ENCODE measurements at places on chromosomes 5 and 9.

DNA sequence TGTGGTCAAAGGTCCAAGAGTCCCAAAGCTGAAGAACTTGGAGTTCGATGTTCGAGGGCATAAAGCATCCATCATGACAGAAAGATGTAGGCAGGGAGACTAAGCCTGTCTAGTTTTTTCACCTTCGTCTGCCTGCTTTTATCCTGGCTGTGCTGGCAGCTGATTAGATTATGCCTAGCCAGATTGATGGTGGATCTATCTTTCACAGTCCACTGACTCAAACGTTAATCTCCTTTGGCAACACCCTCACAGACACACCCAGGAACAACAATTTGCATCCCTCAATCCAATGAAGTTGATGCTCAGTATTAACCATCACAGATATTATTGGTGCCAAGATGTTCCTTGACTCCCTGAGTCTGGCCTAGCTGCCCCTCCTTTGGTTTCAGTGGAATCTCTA lies 530.8 kb upstream of the CLINT1 start:
- no peak for DNase-seq

- DNase-seq: no peak
These were observed 180.5 kb upstream of the RIOK2 start for GRCh38 chr5:97363577-97363976.

GRCh38 chr5:95857185-95857945 lies 34.8 kb upstream of the GLRX start:
- no peak for DNase-seq

DNA sequence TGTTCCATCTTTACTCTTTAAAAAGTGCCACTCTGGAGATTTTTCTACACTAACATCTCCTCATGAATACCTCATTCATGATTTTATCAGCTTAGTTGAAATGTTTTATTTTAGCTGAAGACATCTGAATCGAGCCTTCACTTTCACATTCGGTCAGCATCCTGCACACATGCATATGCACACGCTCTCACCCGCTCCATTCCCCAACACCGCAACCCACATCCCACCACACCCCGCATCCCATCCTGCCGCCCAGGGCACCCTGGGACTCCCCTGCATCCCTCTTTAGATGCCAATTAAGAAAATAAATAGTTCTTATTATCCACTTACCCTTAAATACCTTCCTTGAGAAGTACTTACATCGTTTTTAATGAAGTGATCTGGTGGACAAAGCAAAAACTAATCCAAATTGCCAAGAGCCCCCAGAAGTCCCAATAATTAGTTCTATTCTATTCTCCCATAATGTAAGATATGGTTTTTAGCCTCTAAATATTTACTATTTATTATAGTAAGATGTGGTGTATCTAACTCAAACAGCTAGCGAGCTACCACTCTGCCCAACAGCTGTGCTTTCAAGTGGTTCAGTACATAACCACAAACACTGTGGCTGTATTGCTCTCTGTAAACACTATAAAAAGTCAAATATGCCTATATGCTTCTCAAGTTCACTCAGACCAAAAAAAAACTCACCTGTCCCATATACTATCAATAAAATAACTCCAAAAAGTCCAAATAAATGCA lies 38.2 kb downstream of the GZMK start:
- DNase-seq: peak; percentile 67

DNA sequence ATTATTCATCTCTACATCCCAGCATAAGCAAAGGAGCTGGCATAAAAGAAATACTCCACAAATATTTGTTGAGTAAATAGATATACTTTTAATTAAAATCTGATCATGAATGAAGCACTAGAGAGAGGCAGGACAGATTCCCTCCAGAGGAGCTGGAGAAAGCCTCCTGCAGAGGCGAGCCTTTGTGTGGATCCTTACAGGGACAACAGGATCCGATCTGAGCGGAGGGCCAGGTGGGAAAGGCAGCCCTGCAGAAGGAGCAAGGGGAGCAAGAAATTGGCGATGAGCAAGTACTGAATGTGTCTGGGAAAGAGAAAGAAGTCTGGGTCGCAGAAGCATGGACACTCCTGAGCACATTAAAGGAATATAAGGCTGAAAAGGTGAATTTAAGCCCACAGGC lies 69.4 kb downstream of the EBF1 start:
- no peak for DNase-seq

- DNase-seq: peak; percentile 53
These were observed 31.2 kb downstream of the FGF18 start for GRCh38 chr5:171450423-171451331.

DNA sequence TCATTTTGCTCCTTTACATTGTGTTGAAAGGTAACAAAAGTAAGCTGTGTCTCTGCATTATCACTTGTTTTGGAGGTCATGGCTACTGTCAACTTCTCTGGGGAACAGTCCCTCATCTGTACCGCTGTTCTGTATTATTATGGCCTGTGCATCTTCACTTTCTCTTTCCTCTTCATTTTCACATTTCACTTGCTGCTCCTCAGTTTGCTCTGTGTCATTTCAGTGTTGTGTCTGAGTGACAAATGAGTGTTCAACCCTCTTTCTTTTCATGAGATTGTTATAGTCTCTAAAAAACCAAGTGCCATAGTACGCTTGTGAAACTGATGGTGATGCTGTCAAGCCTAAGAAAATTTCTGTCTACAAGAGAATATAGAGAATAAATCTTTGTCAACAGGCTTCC lies 122.0 kb upstream of the FER start:
- no peak for DNase-seq

DNA sequence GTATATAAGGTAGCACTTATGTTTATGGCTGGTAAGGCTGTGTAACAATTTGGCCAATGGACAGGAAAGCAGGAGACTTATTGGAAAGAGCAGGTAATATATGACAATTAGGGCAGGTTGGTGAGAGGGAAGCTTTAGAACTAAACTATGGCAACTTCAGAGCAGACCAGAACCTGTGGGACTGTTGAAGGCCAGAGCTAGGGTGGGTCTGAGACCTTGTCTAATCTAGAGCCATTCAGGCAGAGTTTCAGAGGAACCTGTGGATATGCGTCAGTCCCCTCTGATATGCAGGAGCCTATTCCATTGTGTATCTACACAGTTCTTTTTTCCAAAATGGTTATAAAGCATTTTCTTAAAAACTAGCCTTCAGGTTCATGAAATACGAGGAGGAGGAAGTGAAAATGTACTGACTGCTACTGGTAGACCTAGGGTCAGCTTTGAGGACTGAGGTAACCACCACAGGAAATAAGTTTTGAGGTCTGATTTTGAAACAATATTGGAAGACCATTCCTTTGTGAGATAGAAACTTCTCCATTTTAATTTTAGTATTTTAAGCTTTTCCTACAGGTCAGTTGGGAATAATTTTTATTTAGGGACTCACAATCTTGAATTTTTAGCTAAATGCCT lies 37.6 kb downstream of the ELL2 start:
- DNase-seq: no peak

DNA sequence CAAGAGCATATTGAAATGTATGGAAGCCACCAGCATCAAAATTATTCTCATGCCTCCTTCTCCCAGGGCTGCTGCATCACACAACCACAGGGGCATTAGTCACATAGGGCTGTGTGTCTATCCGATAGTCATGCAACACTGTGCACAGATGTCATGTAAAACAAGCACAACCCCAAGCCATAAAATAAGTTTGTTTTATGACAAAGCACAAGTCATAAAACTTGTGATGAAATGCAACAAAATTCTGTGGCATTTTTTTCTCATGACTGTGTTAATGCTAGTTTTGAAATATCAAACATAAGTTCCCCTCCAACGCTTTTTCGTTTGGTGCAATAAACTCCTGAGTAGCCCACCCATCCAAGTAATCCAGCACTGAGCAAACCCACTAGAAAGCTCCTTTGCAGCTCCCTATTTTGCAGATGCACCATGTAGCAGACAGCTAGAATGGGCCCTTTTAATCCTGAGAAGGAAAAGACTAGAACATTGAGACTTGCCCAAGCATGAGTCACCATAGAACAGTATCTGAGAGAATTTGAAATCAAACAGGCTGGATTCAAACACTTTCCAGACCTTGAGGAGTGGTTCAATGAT lies 93.3 kb upstream of the ZNF366 start:
- DNase-seq: no peak

DNA sequence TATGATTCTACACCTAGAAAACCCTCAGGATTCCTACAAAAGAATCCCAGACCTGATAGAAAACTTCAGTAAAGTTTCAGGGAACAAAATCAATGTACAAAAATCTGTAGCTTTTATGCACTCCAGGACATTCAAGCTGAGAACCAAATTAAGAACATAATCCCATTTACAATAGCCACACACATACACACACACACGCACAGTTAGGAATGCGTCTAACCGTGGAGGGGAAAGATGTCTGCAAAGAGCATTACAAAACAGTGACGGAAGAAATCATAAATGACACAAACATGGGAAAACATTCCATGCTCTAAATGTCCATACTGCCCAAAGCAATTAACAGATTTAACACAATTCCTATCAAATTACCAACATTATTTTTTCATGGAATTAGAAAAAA lies 51.4 kb upstream of the CAST start:
- DNase-seq: no peak

DNA sequence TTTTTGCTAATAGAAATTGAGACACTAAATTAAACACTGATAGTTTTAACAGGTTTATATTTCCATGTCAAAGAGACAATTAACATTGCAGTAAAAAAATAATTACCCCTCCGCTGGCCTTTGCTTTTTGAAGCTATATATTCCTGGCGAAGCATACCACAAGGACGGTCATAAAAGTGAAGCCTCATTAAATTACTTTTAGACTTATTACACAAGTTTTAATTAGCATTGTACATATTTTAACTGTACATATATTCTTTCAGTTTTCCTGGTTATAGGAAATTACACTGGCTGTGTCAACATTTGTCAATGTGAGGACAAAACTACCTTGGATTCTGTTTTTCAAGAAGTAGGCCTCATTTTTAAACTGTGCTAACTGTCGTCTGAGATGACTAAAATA lies 1.2 kb downstream of the CDKN2A start:
- DNase-seq: no peak

DNA sequence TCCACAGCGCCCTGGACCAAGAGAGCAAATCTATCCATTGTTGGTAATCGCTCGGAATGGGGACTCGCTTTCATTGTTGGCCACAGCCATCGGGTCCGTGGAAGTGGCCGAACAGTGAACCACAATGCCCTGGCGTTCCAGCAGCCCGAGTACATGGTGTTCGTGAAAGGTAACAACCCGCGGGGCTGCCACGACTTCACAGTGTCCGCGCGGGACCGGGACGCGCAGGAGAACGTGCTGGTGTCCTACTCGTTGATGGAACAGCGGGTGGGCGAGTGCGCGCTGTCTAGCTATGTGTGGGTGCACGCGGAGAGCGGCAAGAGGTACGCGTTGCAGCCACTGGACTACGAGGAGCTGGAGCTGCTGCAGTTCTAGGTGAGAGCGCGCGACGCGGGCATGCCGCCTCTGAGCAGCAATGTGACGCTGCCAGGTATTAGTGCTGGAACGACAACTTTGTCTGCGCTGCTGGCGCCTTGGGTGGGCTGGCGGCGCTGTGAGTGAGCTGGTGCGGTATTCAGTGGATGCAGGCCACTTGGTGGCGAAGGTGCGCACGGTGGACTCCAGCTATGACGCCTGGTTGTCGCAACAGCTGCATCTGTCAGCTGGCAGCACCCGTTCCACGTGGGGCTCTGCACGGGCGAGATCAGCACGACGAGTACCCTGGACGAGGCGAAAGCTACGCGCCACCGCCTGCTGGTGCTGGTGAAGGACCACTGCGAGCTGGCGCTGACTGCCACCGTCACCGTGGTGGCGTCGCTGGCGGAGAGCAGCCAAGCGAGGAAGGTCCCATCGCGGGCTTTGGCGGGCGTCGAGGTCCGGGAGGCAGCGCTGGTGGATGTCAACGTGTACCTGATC lies 6.1 kb upstream of the PCDHA11 start:
- no peak for DNase-seq

GRCh38 chr5:64532212-64532611 lies 26.4 kb downstream of the RGS7BP start:
- no peak for DNase-seq

- no peak for DNase-seq
These were observed 199.4 kb downstream of the ESM1 start for GRCh38 chr5:54785729-54786591.

GRCh38 chr9:4927701-4928100 lies 57.4 kb upstream of the JAK2 start:
- DNase-seq: no peak

DNA sequence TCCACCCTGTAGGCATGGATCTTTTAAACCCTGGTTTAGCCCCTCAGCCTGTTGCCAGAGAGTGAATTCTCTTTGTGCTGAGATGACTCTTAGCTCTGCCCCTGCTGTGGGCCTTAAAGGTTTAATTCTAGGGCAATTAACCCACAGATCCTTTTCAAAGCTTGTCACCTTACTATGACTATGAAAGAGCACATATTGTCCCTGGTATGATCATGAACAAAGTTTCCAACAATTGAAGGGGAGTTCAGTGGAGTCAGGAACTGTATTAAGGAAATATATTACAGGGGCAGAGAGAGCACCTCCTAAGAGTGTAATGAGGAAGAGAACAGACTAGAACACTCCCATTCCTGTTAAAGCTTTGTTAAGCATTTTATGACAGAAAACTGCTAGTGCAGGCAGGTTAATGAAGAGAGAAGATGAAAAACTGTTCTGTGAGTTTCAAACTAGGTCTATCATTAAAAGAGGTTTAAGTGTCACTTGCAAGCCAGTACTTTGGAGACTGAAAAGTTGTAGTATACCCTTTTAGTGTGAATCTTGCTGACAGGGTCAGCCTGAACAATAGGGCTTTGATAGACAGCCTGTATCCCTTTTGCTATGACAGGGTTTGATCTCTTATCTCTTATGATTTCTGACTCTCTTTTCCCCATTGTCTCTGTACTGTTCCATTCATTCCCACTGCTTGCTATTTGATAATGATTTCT lies 104.2 kb upstream of the ELL2 start:
- no peak for DNase-seq

GRCh38 chr9:133505186-133505830 lies 19.5 kb downstream of the MYMK start:
- no peak for DNase-seq

DNA sequence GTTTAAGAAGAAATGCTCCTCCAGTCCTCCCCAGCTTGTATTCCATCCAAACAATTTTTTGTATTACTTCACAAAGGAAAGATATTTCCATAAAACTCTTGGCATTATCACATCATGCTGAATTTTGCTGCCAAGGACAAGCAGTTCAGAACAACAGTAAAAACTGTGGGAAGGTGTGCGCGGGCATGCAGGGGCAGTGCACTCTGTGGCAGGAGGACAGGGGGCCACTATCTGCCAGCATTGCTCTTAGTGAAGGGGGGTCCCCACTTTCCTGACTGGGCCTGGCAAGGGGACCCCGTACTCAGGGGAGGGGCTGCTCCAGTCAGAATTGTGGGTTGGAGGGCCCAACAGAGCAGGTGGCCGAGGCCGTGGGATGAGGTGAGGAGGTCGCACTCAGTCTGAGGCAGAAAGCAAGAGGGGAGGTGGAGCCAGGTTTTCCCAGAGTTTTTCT lies 32.8 kb downstream of the ANGPTL2 start:
- no peak for DNase-seq

GRCh38 chr9:96554326-96554725 lies 65.3 kb downstream of the CDC14B start:
- no peak for DNase-seq
